ENCODE measurements at places on chromosomes 11 and 22.
A peak's percentile ranks its signal among the peaks of the same experiment; 100 is the strongest.

DNA sequence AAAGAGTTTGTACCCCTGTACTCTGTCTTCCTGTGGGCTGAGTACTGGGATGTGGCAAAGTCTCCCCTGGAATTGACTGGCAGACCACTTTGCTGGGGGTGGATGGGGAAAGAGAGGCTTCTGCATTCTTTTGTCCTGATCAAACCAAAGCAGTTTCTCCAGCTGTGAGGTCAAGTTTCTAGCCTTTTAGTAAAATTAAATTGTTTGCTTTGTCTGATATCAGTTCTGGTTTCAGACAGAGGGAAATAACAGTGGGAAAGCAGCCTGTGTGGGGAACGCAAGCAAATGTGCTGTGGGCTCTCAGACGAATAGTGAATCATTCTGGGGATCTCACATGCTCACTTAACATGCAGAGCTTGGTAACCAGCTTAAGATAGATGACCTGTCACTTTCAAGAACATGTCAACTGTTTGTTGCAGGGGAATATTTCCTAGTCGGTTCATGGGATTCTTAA, 151.6 kb downstream of the FAT3 start:
- DNase-seq: no peak

DNA sequence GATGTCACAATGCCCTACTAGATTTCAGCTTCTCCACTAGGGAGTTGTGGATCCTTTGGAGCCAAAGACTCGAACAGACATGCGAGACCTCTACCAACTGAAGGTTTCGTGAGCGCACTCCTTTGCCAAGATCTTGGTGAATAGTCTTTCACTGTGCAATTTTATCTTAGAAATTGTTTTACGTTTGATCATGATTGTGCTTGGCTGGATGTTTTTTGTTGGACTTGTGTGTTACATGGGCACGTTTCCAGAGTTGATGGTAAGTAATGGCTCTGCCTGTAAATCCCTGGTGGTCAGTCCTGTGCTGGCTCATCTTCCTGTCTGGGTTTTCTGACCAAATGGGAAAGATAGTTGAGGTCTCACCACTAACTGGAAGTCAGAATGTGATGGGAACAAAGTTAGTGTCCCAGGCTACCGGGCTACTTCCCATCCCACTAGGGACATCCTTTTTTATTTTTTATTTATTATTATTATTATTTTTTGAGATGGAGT, at the start of gene MISFA:
Gene MISFA, plus strand, starts transcription at position 51 of the 492 bp plus-strand sequence. Its CDS starts 140 bp downstream, at position 191.
- DNase-seq: no peak

- DNase-seq: no peak
Measured at GRCh38 chr11:74006743-74007304, 2.1 kb downstream of the UCP3 start.

DNA sequence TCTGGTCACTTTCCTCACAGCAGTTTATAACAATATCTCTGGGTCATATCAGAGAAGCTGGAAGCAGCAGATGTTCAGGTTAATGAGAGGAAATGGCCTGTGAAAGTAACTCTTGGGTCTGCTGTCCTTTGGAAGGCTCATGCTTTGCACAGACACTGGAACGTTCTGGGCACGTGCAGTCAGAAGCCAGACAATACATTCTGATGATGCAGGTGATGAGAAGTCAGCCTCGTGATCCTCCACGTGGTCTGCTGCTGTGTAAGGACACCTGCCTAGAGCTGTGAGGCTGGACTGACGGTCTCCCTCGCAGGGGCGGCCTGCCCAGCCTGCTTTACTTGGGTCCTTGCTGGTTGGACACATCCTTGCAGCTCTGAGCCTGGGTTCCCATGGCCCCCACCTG, 18.8 kb upstream of the ADORA2A start:
- DNase-seq: no peak

DNA sequence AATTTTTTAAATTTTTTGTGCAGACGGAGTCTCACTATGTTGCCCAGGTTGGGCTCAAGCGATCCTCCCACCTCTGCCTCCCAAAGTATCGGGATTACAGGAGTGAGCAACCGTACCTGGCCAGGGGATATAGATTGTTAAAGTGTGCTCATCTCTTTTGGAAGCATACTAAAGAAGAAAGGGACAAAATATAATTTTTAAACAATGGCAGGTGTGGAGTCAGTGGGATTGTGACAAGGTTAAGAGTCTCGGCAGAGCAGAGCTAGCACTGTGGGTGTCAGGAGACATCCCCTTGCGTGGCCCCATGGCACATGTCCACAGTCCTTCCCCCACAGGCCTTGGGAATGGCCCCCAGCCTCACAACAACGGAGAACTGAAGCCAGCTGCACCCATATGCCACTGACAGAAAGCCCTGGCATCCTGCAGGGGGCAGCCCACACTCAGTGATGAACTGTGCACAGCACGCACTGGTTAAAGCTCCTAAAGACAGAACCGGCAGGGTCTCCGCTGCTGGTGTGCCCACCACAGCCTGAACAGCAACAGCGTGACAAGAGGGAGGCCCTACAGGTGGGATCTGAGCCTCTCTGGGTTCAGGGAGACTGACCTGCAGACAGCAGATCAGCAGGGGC, 29.9 kb downstream of the SERPIND1 start:
- no peak for DNase-seq

DNA sequence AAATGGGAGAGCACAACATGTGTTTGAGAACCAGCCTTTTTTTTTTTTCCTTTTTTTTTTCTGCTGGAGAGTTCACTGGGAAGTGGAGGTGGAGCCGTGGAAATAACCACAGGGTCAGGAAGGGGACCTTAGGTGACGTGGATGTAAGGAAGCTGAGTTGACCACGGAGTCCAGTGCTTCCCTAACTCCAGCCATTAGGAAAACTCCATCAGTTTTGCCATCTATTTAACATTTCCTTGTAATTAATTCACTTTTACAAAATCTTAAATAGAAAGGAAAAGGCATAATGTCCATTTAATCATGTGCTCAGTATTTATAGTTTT, 2.0 kb upstream of the CDK2AP2 start:
- no peak for DNase-seq

- DNase-seq: no peak
Measured at GRCh38 chr11:45665933-45666647, 668 bp upstream of the CHST1 start.

DNA sequence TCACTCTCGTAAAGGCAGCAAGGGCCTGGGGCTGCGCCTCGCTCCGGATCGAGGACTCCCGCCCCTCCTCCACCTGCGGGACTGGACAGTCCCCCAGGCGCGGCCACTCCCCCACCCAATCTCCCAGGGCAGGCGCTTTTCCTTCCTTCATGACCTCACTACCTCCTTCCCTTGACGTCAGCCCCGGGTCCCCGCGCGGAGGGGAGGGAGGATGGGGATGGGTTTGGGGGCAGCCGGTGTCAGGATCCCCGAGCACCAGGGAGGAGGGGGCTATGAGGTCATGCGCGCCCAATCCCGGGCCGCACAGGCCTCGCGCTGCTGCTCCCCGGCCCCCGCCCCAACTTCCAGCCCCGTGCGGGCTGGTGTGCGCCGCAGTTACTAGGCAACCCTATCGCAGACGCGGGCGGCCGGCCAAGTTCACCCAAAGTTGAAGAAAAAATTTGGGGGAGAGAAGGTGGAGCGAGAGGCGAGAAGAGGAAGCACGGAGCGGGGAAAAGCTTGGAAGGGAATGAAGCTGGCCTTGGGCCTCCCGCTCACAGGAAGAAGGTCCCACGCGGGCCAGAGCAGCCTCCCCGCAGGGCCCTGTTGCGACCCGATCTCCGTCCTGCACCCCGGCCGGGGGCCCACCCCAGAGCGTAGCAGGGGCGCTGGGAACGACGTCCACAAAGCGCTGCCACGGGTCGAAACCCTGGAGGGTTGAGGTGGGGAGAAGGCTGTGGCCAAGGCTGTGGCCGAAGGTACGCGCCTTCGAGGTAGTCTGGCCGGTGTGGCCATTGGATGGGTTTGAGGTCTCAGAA, 8.3 kb downstream of the WT1 start:
- DNase-seq: no peak

DNA sequence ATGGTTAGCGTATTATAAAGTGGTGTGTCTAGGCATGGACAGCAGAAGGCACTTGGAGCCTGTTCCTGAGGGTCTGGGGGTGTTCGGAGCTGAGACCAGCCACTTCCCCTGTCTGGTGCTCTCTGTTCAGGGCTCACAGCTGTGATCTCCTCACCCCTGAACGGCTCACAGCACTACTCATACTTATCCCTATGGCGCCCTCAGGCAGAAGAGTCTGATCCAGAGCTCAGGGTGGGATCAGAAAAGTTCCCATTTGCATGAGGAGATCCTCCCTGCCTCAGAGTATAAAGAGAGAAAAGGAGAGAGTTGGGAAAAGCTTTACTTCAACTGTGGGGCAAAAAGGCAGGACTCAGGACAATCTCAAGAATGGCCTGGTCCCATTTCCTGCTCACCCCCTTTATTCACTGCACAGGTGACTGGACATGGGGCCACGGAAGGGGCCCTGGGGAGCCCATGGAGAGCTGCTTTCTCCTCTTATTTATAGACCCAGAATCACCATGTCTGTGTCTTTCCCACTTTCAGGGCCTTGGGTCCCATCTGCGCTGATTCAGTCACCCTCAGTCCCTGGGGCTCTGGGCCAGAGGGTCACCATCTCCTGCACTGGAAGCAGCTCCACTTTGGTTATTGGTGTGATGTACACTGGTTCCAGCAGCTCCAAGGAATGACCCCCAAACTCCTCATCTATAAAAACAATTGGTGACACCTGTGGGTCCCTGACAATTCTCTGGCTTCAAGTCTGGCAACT, 97.0 kb upstream of the TOP3B start:
- no peak for DNase-seq

DNA sequence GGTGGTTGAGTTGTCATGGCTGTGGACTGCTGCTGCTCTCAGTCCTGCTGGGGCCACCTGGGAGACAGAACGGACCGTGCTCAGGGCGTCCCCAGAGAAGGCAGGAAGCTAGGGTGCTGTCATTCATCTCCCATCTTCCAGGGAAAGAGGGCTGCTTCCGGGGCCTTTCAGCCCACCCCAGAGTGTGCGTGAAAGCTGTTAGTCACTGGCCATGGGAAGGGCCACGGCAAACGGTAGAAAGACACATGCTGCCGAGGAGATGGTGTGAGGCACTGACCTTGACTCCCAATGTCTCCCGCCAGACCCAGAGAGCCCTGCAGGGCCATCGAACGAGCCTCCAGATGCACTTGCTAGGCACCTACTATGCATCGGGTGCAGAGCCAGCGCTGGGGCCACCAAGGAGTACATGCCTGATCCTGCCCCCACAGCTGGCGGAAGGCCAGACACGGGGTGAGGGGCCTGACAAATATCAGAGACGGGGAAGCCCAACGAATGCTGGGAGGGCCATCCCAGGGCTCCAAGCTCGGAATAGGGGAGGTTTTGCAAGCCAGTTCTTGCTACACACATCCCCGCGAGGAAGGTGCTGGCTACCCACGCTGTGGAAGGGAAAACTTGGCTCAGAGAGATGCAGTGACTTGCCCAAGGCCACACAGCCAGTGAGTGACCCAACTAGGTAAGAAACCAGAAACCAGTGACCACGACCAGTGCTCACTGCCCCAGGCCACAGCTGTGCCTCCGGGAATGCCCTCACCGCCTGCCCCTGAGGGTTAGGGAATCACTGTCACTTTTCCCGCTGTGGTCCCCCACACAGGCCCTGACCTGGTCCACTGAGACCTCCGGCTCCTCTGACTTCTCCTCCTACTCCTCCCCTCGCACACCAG, 10.1 kb downstream of the RAC2 start:
- DNase-seq: no peak

GRCh38 chr11:66973956-66974580, 1.0 kb upstream of the C11orf86 start:
- no peak for DNase-seq

DNA sequence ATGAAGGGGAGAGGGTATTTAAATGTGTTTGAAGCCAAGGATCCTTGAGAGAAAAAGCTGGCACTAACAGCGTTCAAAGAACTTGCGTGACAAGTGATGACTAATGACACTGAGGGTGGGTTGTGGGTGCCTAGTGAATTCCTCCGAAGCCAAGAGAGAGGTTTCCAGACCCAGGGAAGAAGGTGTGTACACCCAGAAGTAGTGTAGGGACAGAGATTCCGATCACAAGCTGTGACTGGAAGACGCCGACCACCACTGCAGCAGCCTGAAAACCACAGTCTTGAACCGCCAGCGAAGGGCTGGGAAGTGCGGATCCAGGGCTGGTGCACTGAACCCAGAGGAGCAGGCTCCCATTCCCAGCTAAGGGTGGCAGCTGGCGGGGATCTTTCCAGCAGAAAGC, 9.5 kb downstream of the PPARA start:
- no peak for DNase-seq

GRCh38 chr11:90849312-90849711, 626.5 kb upstream of the CHORDC1 start:
- DNase-seq: no peak

- DNase-seq: peak; percentile 84
Measured at GRCh38 chr11:61967116-61967923, at the start of gene FTH1. TSS of gene FTH1 (minus strand) at chr11:61967634. CDS start at chr11:61967425, 209 bp downstream.

- DNase-seq: peak; percentile 30
Measured at GRCh38 chr22:20298803-20299745, 20.8 kb downstream of the DGCR6L start.

- DNase-seq: no peak
Measured at GRCh38 chr11:29448246-29448877, 568.5 kb downstream of the KCNA4 start.

GRCh38 chr11:110711776-110712658, at the start of gene ARHGAP20:
TSS of gene ARHGAP20 (minus strand) at chr11:110712437. CDS start at chr11:110712231, 206 bp downstream.
- DNase-seq: peak; percentile 13

DNA sequence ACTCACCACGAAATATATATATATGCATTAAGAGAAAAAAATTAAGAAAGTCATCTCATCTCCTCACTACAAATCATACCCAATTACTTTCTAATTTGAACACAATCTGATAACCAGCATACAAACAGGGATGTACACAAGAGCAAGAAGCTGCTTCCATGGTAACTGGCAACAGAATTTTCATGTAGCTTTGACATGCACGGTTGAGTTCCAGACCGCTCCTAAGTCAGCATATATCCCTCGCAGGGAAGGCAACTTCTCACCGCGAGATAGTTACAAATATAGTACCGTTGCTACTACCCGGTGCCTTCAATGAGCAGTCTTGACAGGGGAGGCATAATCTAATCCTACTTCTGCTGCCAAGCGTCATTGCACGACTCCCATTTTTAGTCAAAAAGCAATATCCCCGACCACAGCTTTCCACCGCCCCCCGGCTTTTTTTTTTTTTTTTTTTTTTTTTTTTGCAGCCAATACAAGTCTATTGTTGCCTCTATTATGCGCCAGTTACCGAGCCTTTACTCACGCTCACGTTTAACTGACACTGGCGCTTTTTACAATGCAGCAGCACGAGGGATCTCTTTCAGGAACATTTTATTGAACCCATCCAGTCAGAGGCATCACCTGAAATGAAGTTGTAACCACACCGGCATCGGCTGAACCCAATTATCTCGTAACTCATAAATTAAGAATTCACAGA, 2.2 kb downstream of the CADM1 start:
- DNase-seq: no peak

- no peak for DNase-seq
Measured at GRCh38 chr11:112874980-112875379, 86.2 kb upstream of the NCAM1 start.
